OCI-LY7 (cell line): ENCODE measurements at places on chromosomes 6 and 20. TPM values are rescaled to one million over a fixed set of nuclear protein-coding genes. Genes with fewer than 3 reads are reported as not detected.

Gene ISM1
- total RNA-seq, result not detected in 2 replicates

Gene PTPRA
- 47.2 and 54.9 TPM in 2 replicates for total RNA-seq

DNA sequence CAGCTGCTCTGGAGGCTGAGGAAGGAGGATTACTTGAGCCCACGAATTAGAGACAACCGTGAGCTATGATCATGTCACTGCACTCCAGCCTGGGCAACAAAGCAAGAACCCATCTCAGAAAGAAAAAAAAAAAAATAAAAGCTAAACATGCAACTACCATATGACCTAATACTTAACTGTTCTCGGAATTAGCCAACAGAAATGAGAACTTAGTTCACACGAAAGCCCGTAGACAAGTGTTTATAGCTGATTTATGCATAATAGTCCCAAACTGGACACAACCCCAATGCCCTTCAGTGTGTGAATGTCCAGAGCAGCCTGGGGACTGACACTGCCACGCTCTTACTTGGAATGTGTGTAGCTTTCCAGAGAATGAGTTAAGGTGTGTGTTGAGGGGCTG is 211.5 kb upstream of the PROKR2 start:
- no peak for DNase-seq

GRCh38 chr20:9200196-9200595 is 131.3 kb downstream of the PLCB4 start:
- no peak for DNase-seq

Gene LRRN4
- total RNA-seq, result not detected in 2 replicates
